Activated naive CD4-positive, alpha-beta T cell (primary cell): ENCODE measurements at places on chromosomes 11 and 22.

DNA sequence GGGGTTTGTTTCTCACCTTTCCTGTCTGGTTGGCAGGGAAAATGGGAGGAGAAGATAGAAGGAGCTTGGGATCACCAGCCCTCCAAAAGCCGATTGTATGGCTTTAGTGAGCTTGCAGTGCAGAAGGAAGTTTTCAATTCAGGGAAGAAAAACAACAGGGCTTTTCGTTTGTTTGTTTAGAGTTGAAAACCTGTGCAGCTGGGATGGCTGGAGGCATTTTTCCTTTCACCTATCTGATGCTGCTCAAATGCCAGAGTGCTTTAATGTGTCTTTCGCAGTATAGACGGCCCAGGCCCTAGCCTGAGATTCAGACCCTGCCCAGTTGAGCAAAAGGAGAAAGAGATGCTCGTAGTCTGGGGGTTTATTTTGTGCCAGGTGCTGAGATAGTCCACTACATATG lies 87.9 kb downstream of the INSC start:
- no peak for DNase-seq

DNA sequence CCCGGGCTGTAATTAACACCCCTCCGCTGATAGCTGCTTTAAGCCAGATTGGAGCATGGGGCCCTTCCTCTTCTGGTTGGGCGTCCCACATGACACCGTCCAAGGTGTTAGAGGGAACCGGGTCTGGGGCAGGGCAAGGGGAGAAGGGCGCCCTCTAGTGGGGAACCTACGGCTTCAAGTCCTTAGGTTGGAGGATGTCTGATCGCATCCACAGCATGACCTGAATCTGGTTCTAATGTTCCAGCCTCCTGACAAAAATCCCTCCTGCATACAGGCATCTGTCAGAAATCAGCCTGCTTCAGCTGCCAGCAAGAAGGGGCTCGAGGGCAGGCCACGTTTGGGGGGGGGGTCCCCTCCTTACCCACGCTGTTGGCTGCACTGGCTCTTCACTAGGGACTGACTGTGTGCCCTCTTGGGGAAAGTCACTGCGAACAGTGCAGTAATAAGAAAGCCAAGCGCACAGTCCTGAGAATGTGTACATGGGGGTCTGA lies 94.2 kb upstream of the TBCEL start:
- DNase-seq = no peak

GRCh38 chr11:10893714-10894151 lies 35.9 kb upstream of the ZBED5 start:
- no peak for DNase-seq

DNA sequence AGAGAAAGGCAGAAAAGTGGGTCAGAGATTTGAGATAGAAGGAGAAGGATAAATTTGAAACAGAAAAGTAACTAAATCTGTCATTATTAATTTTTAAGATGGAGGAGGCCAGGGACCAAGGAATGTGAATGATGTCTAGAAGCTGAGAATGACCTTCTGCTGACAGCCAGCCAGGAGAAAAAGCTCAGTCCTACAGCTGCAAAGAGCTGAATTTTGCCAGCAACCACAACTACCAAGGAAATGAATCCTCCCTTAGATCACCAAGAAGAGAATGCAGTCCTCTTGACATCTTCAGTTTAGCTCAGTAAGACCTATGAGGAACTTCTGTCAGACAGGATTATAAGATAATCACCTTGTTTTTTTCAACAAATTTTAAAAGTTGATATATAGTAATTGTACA lies 538.2 kb downstream of the LRRC4C start:
- no peak for DNase-seq

GRCh38 chr11:76524919-76525318 lies 80.1 kb downstream of the EMSY start:
- no peak for DNase-seq

DNA sequence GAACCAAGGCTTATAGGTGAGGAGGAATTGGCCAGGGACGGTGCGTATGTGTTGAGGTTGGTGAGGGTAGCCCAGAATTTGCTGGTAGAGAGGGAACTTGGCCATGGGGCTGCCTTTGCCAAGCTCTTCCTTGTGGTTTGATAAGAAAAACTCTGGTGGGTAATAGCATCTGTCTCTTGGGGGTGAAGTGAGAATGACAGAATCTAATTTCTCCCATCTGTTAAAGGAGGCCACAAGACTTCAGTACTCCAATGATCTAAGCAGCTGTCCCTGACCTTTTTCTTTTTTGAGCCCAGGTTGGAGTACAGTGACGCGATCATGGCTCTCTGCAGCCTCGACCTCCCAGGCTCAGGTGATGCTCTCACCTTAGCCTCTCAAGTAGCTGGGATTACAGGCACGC lies 36.0 kb upstream of the PICK1 start:
- DNase-seq = no peak

DNA sequence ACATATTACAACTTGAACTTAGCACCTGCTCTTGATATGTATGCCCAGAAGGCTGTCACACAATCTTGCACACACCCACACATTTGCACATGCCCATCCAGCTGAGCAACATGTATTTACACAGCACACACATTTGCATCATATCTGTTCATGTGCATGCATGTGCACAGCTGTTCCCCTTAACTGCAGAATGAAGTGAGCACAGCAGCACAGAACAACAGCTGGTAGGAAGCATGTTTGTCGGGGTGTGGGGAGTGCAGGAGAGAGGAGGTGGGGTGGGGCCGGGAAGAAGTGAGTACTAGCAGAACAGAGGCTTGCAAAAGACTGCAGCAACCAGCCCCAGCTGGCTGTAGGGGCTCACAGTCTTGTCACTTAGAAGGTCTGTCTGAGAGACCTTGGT lies 296.5 kb downstream of the KIRREL3 start:
- no peak for DNase-seq

DNA sequence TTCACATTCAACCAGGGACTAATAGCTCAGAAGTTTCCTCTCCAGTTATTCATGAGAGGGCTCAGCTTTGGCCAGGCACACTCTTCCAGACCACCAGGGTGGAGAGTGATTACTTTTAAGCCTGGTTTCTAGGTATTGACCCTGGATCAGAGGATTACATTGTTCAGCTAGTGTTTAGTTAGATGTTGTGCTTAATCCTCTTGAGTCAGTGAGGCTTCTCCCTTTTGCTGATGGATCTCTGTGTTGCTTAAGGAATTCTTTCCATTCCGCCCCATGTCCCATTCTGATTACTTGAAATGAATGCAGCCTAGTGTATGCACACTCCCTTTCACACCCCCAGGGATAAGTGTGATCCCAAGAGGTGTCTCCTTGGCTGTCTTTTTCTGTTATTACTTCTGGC lies 271.7 kb upstream of the ANO5 start:
- no peak for DNase-seq

DNA sequence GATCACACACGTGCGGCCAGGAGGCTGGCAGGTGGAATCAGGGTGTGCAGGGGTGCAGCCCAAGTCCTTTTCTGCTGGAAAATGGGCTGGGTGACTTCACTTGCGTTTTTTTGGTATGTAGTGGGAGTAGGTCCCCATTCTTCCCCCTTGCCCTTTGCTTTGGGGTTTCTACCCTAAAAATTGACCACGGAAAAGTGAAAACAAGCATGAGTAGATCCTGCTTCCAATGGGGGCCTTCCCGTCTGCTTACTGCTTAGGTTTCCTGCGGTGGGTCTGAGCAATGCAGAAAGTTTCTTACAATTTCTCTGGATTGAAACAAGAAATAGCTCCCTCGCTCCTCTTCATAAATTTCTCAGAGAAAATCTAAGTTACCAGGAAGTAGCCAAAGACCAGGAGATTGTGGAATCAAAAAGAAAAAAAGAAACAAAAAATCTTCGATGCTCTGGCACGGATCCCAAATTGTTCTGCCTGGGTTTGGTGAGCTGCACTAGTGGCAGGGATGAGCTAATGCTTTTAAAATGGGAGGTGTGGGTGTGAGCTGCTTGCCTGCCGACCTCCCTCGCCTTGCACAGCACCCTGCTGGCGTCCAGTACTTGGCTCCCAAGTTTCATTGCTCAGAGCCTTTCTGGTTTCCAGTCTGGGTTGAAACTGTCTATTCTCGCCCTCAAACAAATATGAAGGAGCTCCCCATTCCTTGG lies 2.4 kb downstream of the TIMP3 start:
- DNase-seq = no peak

DNA sequence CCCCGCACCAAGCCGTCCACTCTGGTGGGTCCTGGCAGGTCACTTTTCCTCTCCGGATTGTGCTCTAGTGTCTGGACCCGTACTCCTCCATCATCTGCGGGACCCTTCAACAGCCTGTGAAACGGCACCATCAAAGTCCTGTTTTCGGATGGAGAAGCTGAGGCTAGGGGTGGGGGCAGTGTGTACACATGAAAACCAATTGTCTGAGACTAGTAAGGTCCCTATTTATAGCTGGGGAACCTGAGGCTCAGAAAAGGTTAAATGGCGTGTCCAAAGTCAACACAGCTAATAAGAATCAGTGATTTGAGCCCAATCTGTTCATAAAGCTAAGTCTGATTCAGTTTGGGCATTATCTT lies 668 bp upstream of the LRRC32 start:
- DNase-seq = no peak

DNA sequence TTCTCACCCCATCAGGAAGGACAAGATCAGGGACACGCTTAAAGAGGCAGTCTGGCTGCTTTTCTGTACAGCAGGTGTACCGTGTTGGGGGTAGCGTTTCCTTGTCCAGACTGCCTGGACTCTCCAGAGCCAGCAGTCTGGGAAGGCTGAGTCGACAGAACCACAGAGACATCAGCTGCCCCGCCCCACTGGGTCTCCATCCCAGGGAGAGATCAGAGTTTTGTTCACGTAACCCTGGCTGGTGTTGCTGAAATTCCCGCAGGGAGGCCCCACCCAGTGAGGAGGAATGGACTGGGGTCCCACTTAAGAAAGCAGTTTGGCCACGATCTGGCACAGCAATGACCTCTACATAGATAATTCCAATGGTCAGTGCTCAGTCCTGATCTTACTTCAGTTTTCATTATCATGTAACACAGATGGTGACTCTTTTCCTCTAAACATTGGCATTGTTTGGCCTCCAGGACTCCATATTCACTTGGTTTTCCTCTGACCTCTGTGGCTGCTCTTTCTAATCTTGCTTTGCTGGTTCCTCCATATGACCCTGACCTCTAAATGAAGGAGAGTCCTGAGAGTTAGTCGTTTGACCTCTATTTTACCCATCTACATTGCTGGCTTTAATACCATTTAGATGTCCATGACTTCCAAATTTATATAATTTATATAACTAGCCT lies 89.6 kb upstream of the LRRC55 start:
- DNase-seq = no peak

GRCh38 chr11:117583063-117583801 lies 213.8 kb downstream of the DSCAML1 start:
- no peak for DNase-seq

DNA sequence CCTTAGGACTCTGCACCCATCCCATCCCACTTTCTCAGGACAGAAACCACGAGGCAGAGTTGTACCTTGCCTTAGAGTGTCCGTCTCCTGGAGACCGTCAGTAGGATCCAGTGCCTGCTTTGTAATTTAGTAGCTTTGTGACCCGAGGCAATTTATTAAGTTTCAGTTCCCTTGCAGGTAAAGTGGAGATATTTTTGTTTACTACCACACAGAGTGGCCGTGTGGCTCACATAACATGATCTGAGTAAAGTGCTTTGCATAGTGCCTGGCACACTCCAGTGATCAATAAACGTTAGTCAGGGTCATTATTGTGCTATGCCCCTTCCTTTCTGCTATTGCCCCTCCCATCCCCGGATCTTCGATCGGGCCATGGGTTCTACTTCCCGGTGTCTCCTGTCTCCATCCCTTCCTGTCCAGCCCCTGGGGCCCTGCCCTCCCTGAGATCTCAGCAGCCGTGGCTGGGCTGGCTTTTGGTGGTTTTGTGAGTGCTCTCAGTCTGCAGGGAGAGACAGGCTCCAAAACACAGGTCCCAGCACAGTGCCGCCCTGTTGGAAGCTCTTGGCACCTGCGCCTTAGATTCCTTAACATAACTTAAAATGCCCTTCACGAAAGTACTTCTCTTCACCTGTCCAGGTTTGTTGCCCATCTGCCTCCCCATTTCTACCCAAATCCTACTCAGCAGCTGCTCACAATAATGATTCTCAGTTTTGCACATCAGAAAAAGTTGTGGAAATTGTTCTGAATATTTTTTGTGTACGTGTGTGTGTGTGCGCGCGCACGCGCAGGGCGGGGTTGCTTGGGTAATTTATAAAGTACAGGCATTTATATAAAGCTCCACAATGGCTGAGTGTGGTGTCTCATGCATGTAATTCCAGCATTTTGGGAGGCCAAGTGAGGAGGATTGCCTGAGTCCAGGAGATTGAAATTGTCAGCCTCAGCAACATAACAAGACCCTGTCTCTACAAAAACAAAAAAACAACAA lies 753.7 kb downstream of the NTM start:
- no peak for DNase-seq

DNA sequence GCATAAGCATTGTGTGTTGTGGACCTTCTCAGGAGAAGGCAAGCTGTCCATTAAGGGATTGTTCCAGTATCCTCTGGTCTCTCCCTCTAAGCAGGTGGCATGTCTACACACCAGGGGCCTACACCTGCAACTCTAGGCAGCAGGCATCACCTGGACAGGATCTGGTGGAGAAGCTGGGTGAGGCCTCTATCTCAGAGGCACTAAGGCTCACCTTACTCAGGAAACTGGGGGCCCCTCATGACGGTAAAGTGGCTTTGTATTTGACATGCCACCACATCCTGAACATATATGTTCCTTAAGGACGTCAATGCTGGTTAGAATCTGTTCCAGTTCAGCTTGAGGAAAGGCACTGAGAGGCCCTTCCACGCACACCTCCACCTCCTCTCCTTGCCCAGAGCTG lies 891.3 kb downstream of the OPCML start:
- no peak for DNase-seq

DNA sequence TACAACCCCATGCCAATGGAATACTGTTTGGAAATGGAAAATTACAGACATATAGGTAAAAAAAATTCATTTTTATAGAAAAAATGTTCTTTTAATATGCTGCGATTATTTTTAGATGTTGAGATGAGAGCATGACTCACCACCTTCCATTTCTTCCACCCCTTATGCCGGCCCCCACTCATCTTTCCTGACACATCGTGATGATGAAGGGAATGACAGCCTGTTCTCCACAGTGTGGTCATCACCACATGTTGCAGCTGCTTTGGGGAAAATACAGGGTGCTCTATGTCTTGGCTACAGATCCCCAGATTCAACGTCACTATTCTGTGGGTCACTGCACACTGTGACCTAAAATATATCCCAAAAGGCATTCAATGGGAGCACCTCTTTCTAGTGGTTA lies 916.2 kb downstream of the METTL15 start:
- no peak for DNase-seq
